ENCODE measurements at places on chromosomes 5 and 9. TPM values are rescaled to one million over a fixed set of nuclear protein-coding genes. Genes with fewer than 3 reads are reported as not detected.

SMIM33 gene
- polyA plus RNA-seq: not detected

- DNase-seq: peak; percentile 12
Observed at GRCh38 chr9:73200694-73201452, 49.2 kb downstream of the ANXA1 start.

CBY3 gene
- polyA plus RNA-seq: 1.2 TPM

DNA sequence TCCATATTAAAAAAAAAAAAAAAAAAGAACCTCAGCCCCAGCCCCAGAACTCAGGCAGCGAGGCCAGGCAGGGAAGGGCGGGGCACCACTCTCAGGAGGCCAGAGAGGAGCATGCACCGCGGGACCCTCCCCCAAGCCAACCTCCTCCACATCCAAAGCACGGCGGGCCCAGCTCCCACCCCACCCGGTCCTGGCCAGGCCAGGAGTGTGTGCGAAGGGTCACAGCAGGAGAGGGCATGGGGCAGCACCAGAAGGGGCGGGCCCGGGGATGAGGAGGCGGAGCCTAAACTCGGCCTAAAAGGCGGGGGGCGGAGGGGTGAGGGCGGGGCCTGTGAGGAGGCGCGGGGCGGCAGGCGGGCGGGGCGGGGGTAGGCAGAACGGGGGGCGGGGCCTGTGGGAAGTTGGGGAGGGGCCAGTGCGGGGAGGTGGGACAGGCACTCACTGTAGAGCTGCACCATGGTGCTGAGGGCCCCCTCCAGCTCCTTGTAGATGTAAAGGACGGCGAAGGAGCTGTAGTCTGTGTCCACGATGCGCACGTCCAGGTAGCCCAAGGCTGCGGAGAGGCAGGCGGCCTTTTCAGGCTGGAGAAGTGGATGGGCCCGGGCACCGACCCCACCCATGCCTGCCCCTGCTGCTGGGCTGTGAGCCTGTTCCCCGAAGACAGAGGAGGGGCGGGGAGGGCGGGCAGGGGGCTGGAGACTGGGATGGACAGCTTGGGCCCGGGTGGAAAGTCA, 1.2 kb downstream of the LCN15 start:
- DNase-seq: no peak

DNA sequence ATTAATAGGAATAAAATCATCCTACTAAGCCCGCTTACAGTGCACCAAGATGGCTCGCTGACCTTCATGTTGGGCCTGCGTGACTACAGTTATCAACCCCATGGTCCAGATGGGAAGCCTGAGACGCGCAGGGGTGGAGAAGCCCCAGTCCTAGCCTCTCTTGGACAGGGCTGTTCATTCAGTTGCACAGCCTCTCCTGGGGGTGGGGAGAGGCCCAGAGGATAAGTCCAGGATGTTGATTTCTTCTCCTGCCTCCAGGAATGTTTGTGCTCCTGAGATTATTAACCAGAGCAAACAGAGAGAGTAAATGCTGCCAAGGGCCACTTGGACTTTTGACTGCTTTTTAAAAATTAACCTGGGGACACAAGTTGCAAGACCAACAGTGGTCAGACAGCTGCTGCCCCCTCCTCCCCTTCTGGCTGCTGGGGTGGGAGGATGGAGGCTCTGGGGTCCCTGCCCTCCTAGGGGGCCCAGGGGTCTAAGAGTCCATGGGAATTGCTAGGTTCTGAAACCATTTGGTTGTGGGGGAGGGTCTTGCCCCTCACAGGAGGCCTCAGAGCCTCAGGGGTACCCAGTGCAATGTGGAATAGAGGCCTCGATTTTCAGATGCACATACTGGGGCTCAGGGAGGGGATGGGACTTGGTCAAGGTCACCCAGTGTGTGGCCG, 2.8 kb upstream of the AMBP start:
- DNase-seq: peak; percentile 96
